T-helper 2 cell (primary cell): ENCODE measurements at places on chromosomes 7 and 10.

GRCh38 chr7:22234227-22234626 is 122.7 kb downstream of the RAPGEF5 start:
- no peak for DNase-seq

GRCh38 chr7:121273467-121274167 is 55.2 kb upstream of the WNT16 start:
- no peak for DNase-seq

DNA sequence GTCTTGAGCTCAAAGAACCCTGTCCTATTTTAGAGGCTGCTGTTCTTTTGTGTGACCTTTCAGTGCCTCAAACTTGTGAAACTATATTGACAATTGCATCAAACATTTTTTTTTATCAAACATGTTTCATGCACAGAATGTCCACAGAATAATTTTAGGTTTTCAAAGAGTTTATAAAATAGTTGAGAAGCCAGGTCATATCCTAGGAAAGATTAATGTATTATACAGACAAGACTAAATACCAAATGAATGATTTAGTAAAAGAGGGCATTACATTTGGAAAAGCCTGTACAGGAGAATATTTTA is 67.0 kb downstream of the CDK6 start:
- no peak for DNase-seq

- DNase-seq: peak; percentile 70
These were observed 1.8 kb downstream of the ZMYND11 start for GRCh38 chr10:137031-137430.

- DNase-seq: no peak
These were observed 37.2 kb downstream of the RAPGEF5 start for GRCh38 chr7:22319424-22320403.

DNA sequence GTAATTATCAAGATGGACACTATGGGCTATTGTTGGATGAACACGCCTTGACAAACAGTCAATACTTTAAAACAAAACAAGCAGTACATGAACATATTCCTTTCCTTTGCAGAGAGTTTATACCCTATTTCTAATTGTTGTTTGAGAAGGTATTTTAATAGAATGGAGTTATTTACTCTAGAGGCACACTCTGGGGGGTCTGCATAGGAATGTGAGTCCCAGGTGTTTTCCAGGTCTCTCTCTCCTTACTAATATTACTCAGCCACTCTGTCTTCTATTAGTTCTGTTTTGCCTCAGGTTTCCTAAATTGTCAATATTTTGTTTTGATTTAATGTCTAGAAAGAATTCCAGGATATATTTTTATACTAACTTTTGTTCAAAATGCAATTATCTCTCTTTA is 1091.4 kb downstream of the CNTNAP2 start:
- DNase-seq: no peak

DNA sequence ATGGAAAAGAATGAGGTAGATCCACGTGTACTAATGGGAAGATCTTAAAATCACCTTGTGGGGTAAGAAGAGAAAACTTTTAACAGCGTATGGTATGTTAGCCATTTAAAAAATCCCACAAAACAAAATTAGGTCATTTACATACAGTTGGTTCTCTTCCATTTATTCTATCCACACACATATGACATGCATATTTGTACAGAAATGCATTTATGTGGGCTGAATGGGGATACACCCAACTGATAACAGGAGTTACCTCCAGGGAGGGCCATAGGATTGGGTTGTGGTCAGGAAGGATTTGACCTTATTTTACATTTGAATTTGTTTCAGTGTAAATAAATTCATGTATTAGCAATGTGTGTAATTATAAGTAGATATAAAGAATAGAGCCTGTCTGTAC is 71.5 kb downstream of the MCMBP start:
- DNase-seq: no peak

- DNase-seq: no peak
These were observed 152.4 kb downstream of the ARID5B start for GRCh38 chr10:62053860-62054259.

GRCh38 chr10:69914398-69915214 is 112.9 kb downstream of the COL13A1 start:
- DNase-seq: peak; percentile 20

DNA sequence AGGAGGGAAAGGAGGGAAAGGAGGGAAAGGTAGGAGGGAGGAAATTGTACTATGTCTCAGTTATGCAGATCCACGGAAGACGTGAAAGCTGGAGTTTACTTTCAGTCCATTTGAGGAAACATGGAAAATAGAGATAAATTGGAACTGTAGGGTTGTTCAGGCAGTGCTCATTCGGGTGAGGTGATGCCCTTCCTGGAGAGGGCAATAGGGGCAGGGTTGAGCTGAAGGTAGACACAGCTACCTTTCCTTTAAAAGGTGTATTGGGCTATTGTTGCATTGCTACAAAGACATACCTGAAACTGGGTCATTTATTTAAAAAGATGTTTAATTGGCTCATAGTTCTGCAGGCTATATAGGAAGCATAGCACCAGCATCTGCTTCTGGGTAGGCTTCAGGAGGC is 116.9 kb upstream of the PLXDC2 start:
- no peak for DNase-seq

DNA sequence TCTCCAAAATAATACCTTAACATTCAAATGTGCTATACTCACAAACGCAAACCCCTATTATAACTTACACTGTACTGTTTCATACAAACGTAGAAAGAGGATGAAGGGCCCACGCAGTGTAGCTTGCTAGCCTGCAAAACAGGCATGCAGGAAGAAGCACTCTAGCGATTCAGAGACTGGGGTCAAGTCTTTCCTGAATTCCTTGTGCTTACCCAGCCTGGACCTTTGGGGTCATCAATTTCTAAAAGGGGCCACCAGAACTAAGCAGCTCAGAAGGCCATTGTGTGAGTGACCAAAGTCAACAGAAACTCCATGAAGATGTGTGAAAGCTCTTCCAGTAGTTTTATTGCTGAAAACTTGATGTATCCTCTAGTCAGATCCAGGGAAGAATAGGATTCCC is 111.9 kb downstream of the SVIL start:
- DNase-seq: no peak

- DNase-seq: no peak
These were observed 117.5 kb downstream of the CAMK1D start for GRCh38 chr10:12466704-12467305.

DNA sequence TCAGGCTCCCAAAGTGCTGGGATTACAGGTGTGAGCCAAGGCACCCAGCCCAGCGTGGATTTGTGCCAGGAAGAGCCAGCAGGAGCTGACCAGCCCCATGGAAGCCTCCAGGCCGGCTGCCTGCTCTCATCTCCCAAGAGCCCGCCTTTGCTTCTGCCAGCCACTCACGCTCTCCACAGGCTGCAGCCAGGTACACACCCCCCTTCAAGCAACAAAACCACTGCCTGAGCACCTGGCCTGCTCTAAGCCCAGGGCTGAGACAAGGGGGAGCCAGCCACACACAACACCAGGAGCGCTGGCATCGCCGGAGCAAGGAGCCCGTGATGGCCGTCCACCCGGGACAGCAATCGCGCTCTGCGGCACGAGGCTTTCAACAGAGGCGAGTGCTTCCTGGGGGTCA is 34.5 kb downstream of the MAD1L1 start:
- no peak for DNase-seq

DNA sequence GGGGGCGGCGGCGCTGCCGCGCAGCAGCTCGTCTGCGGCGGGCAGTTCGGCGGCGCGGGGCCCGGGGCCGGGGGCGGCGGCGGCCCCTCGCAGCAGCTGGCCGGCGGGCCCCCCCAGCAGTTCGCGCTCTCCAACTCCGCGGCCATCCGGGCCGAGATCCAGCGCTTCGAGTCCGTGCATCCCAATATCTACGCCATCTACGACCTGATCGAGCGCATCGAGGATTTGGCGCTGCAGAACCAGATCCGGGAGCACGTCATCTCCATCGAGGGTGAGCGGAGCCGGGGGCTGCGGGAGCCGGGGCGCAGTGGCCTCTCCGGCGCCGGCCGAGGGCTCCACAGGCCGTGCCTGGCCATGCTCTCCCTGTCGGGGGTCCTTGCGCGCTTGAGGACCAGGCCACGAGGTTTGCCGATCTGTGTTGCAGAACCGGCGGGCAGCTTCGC is 548 bp downstream of the AGAP3 start:
- peak; percentile 55 for DNase-seq

- no peak for DNase-seq
These were observed 37.7 kb upstream of the MAP3K8 start for GRCh38 chr10:30396293-30396692.

DNA sequence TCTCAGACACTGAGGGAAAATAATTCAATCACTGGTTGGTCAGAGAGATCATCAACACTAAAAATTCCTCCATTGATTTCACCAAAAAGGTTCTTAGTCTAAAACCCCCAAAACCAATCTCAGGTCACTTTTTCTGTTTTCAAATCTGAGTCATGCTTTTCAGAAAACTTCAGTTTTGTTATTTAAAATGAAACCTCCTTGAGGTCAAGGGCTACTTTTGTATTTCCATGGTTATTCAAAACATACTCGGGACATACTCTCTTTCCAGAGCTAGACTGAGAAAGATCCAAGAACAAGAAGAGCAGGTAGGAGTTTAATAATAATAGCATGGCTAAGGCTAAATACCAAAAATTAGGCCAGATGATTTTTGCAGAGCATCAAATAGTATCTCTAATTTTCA is 152.8 kb downstream of the SDHAF3 start:
- DNase-seq: no peak

GRCh38 chr7:150722431-150722931 is 6.1 kb downstream of the GIMAP1 start:
- DNase-seq: no peak

GRCh38 chr7:157577061-157577460 is 240.3 kb downstream of the DNAJB6 start:
- no peak for DNase-seq

DNA sequence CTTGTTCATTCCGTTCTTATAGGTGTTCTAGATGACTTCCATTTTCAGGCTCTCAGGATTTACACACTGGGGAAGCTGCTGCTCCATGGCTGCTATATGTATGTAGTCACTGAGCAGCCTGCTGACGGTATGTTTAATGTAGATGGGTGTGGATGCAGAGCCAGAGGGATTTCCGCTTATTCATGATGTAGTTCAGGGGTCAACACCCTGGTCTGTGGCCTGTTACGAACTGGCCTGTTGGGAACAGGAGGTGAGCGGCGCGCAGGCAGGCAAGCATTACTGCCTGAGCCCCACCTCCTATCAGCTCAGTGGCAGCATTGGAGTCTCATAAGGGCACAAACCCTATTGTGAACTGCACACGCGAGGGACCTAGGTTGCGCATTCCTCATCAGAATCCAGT is 33.9 kb downstream of the DNAJB6 start:
- no peak for DNase-seq

- DNase-seq: no peak
These were observed 212.0 kb upstream of the IGFBP3 start for GRCh38 chr7:46133072-46133471.

DNA sequence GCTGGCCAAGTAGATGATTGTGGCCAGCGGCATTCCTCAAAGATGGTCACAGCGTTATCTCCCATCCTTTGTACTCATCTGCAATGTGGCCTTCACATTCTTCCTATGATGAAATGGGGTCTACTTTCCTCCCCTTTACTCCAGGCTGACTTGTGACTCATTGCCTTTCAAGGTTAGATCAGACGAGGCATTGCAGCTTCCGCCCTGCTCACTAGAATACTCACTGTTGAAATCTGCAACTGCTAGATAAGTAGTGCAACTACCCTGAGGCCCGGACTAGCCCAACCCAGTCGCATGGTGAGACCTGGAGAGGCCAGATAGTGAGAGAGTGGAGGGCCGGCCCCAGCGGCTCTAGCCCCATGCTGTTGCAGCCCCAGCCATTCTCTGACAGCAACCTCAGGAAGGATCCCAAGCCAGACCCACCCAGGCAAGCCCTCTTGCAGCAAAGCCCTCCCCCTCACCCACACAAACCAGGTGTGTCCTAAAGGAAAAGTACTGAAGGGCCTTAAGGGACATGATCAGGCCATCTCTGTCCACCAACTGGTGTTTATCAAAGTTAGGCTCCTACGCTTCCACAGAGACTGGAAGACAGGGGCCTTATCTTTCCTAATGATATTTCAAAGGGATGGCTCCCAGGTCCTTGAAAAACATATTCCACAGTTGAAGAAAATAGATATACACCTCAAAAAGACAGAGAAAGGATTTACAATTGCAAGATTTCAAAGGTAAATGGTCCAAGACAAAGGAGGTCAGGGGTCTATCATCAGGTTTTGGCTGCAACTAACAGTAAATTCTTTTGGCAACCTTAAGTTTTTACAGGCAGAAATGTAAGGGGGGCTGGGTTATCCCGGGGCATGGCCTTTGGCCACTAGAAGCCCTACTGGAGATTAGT is 107.2 kb upstream of the TRIM24 start:
- no peak for DNase-seq

GRCh38 chr10:45453639-45454255 is 79.7 kb downstream of the ALOX5 start:
- no peak for DNase-seq

GRCh38 chr7:98831641-98832221 is 38.1 kb downstream of the TMEM130 start:
- peak; percentile 31 for DNase-seq

DNA sequence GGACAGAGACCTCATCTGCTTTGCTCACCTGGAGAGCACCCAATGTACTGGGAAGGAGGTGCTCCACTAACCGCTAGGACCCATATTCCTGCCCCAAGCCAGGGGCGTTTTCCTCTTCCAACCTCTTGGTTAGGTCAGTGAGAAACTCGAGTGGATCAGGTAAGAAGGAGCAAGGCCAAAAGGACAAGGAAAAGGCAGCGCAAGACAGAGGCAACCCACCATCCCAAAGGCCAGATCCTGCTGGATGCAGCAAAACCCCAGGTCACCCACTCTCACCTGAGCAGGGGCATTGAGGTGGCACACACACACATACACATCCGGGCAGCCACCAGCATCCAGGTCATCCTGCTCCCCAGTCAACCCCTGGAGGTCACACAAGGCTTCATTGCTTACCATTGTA is 105.1 kb downstream of the GRID1 start:
- no peak for DNase-seq

DNA sequence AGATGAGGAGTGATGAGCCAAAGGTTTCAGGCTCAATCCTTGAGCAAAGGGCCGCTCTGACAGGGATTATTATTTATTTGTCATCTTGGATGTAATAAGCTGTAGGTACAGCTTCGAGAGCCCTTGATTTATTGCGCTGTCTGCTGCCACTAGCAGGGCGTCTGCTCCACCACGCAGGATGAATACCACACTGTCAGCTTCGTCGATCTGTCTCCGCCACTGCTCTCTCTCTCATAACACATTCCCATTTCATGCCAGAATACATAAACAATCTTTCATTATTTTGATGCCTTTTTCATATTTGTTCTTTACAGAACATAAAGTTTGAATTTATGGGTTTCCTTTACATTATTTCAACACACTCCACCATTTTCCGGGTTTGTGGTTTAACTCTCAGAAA is 276.6 kb downstream of the LRMDA start:
- DNase-seq: no peak
